Activated T-helper 1 cell treated with anti-CD3 and anti-CD28 coated beads, Interleukin-12 subunit alpha, Interleukin-12 subunit beta, Interleukin-2, Interleukin-4 antibody, amounts not matched to agents 30 ng/mL and 10 ng/mL and 1 ng/mL, durations not matched to agents 14 hours and 24 hours and 36 hours (primary cell): ENCODE measurements at places on chromosomes 7 and 10.

- DNase-seq = no peak
These were observed 10.7 kb upstream of the PRPS1L1 start for GRCh38 chr7:18038382-18038781.

GRCh38 chr10:91540733-91541132 lies 92.1 kb downstream of the PPP1R3C start:
- DNase-seq = no peak

DNA sequence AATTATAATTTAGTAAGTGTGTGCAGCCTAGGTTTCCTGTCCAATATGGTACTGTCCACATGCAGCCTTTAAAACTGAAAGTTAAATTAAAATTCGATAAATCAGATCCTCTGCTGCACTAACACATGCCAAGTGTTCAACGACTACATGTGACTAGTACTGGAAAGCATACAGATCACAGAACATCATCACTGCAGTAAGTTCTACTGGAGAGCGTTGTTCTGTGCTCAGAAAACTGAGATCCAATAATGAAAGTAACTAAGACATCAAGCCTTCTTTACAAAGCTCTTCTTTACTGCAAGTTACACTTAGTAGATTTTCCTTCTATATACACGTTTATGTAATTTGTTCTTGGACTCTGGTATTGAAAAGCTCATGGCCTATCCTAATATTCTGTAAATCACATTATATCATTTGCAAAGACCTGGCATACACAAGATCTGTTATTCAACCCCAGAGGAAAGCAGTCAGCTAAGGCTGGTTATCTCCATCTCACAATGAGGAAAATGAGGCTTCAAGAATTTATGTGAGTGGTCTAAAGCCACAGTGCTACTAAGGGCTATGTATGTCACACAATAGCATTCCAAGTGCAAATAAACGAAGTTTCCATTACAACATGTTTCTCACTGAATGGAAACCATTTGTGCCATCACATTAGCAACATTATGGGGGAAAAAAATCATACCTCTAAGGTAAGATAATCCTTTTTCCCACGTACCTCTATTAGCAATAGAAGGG lies 77.6 kb downstream of the VPS41 start:
- DNase-seq = no peak

GRCh38 chr10:133104963-133105640 lies 17.4 kb downstream of the ADGRA1 start:
- DNase-seq = no peak

DNA sequence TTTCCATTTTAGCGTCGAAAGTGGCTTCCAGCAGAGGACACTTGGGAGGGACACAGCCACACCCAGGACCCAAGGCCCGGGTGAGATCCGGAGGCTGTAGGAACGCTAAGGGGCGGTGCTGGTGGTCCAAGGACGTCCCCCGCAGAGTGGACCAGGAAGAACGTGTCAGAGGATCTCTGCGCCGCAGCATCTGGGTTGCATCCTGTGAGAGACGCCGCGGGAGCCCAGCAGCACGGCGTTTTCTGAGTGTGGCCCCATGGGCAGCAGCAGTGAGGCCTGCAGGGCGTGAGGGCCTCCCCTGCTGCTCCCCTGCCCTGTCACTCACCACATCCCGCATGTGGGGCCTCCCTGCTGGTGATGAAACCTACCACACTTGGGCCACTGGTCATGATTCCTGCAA lies 40.5 kb upstream of the BNIP3 start:
- DNase-seq = no peak

DNA sequence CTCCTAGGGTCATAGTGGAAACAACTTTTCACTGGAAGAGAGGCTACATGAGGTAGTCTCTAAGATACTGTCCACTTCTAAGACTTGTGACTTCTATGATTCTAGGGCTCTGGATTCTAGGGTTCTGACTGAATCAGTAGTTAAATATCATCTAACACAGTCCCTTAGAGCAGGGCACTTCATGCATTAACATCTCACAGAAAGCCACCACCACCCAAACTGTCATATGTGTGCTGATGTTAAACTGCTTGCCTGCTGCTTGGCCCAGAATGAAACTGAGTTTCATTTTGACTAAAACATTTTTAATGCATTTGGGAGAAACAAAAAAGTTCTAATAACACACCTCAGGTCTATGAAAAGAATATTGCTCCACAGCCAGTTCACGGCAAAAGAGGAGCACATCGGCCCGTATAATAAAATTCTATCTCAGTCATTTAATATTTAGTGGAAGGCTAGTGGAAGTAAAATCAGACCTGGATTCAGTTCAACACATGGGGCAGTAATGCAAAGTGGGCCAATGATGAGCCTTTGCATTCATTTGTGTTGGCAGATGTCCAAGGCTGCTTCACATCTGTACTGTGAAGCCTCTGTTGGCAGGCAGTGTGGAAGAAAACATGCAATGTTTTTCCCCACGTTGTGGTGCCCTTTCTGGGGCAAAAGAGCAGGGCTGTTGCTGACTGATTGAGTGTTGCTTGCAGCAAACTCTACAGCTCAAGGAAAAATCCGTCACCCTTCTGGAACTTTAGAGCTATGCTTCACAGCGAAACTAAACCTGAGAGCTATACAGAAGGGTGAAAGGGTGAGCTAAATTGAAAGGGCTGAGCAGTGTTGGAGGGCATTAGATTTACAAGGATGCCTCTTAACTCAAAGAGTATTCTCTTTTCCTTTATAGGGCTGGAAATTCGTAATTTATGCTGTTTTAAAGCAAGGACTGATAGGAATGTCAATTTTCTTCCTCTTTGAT lies 33.5 kb upstream of the AUTS2 start:
- DNase-seq = no peak

- DNase-seq = no peak
These were observed 323.1 kb downstream of the PCLO start for GRCh38 chr7:82839555-82839954.

GRCh38 chr10:75404815-75405597 lies 3.4 kb upstream of the ZNF503 start:
- no peak for DNase-seq

DNA sequence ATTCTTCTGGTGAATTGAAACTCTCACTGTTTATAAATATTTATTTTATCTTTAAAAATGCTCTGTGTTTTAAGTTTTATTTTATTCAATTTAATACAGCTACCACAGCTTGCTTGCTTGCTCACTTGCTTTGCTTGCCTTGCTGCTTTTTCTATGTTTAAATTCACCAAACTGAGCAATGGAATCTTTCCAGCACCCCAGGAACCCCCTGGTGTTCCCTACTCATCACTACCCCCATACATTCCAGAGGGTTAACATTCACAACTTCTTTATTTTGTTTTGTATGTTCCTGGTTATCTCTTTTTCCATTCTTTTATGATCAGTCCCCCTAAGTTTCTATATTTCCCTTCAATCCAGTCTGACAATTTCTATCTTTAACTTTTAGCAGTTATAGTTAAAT lies 166.5 kb upstream of the COL1A2 start:
- DNase-seq = no peak

GRCh38 chr7:100966542-100967291 lies 2.6 kb upstream of the MUC12 start:
- no peak for DNase-seq

GRCh38 chr10:94192974-94193373 lies 169.8 kb downstream of the NOC3L start:
- no peak for DNase-seq
